ENCODE measurements at places on chromosomes 2 and 18.

GRCh38 chr2:13660231-13660630 lies 943.5 kb downstream of the TRIB2 start:
- no peak for DNase-seq

DNA sequence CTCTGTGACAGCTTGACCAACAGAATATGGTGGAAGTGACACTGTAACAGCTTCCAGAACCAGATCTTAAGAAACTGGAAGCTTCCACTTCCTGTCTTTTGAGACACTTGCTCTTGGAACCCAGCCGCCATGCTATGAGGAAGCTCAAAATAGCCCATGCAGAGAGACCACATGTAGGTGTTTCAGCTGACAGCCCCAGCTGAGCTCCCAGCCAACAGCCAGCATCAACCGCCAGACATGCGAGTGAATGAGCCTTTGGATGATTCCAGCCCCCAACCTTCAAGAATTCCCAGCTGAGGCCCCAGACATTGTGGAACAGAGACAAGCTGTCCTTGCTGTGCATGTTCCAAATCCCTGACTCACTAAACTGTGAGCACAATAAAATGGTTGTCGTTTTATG lies 27.9 kb downstream of the ACVR1 start:
- no peak for DNase-seq

GRCh38 chr2:174544156-174544555 lies 53.4 kb downstream of the WIPF1 start:
- no peak for DNase-seq

- no peak for DNase-seq
These were observed 22.7 kb downstream of the RHOB start for GRCh38 chr2:20469595-20469994.
